ENCODE measurements at places on chromosomes 16 and 17.
A peak's percentile ranks its signal among the peaks of the same experiment; 100 is the strongest.

DNA sequence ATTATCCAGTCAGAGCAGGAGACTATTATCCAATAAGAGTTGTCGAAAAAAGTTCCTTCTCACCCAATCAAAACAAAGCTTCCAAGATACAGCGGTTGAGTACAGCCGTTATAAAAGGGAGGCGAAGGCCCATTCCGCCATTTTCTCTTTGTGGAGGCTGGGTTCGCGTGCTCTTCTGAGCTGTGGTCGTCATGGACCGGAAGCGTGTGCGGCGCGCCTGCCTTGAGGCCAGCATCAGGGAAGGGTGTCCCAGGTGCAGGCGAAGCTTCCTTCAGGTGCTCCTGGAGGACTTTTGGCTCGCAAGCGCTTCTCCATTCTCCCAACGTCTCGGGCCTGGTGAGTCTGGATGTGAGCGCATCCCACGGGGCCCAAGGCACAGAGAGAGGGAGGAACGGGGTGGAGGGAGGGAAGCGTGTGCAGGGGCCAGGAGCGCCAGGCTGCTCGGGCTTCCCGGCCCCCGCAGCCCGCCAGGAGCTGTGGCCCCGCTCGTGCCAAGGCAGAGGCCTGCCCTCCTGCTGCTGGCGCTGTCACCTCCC lies 99.2 kb downstream of the GOSR1 start:
- no peak for DNase-seq

- DNase-seq, result no peak
These were observed 13.6 kb downstream of the PIMREG start for GRCh38 chr17:6457688-6458459.

- no peak for DNase-seq
These were observed 3.3 kb upstream of the MRM1 start for GRCh38 chr17:36597866-36598777.

GRCh38 chr17:1351971-1352370 lies 48.1 kb downstream of the YWHAE start:
- DNase-seq, result no peak

GRCh38 chr17:77089124-77089490 lies 51.7 kb upstream of the SEC14L1 start:
- DNase-seq, result peak; percentile 31

- no peak for DNase-seq
These were observed 223.9 kb downstream of the TANC2 start for GRCh38 chr17:63189930-63190329.

- DNase-seq, result no peak
These were observed 45.4 kb downstream of the HNF1B start for GRCh38 chr17:37699285-37699973.

DNA sequence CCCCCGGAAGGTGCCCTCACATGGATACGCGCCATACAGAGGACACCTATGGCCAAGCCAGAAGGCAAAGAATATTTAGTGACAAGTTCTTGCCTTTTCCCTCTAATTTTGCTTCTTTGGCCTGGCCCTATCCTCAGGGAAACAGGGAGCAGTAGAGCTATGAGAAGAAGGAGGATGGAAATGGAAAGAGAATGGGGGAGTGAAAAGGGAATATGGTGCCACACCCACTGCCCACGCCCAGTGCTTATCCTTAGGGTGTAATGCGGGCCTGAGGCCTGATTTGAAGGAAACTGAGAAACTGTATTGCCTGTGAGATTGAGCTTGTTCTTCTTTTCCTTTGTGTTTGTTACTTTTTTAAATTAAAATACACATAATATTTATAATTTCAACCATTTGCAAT lies 255.1 kb downstream of the HS3ST3A1 start:
- no peak for DNase-seq

DNA sequence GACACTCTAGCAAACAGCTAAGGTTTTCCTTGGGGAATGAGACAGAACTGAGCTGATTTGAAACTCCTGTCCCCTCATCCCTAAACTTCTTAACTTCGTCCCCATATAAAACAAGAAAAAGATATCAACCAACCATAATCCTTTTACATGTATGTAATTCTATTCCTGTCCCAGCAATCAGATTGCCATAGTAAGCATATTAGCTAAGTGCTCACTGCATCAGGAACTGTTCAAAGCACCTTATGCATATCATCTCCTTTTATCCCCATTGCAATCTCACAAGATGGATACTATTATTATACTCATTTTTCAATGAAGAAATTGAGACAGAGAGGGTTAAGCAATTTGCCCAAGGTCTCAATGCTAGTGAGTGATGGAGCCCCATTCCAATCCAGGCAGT lies 6.8 kb downstream of the KIF18B start:
- no peak for DNase-seq

DNA sequence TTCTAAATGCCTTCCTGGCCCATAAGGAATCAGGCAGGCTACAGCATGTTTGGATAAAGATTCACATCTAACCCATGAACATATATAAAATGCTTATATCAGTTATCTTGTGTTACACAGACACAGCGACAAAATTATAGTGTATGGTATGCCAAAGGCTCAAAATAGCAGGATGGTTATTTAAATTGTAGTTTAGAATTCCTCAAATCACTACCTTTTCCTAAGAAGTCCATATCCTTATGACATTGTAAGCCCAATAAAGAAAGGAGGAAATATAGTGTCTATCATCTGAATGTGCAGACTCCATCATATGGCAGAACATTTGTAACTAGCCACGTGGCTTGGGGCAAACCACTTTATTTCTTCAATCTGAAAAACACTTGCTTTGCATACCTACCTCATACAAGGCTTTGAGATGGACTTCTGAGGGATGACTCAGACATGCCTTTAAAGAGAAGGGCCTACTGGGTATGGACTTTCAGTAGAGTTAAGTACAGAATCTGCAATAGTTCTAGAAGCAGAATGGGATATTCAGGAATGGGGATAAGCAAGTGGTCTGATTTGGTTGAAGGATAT lies 12.1 kb upstream of the DHX8 start:
- no peak for DNase-seq

DNA sequence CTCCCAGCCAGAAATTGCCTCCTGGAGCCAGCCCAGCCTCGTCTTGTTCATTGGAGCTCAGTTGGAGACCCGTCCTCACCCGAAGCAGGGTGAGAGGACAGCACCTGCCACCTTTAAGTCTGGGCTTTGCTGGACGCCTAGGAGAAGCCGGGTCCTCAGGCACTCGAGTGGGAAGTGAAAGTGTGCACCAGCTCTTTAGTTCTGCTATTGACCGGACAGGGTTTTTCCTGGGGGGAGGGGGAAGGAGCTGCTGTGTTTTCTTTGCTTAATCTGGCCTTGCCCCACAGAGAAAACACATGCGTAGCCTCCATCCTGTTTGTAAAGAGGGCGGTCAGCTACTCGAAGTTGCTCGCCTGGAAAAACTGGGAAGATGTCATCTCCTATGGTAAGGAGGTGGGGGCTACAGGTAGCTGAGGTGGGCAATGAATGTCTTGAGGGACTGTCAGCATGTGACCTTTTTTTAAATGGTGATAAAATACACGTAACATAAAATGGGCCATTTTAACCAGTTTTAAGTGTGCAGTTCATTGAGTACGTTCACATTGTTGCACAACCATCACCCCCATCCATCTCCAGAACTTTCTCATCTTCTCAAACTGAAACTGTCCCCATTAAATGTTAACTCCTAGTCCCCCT lies 34.4 kb downstream of the CMIP start:
- DNase-seq, result no peak

DNA sequence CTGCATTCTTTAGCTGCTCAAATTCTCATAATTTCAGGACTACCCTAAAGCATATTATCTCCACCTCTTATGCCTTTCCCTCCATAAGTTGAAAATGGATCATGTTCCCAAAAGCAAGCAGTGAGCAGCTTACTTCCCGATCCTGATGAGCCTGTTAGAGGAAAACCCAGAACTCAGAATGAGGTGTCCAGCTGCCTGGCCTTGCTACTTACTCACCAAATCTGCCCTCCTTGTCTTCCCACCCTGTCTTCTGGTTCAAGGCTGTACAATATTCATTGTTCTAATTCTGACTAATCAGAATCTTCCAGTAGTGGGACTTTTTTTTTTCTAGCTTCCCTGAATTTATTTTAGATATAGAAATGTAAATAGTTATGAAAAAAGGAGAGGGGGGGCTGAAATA lies 10.8 kb downstream of the LYRM1 start:
- DNase-seq, result peak; percentile 63

GRCh38 chr17:50281739-50282401 lies 7.6 kb downstream of the TMEM92 start:
- no peak for DNase-seq

GRCh38 chr17:17401271-17401781 lies 75.5 kb upstream of the MED9 start:
- peak; percentile 29 for DNase-seq

Data from RCC 7860 (cell line).